Activated CD8-positive, alpha-beta T cell treated with anti-CD3 and anti-CD28 coated beads for 36 hours (primary cell): ENCODE measurements at places on chromosomes 3 and 15. TPM values are rescaled to one million over a fixed set of nuclear protein-coding genes. Genes with fewer than 3 reads are reported as not detected.

DNA sequence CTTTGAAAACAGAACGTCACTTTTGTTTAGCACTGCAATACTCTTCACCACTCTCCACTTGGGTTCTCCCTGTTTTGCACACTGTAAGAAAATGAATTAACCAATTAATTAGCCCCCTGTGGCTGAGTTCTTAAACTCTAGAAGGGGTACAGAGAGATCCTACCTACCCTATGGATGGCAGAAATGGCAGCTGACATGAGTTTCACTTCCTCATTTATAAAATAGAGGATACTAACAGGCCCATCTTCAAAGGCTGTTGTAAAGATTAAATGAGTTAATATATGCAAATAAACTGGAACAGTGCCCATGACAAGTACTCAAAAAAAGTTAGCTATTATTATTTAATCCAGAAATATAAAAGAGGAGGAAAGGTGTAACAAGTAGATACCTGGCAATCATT lies 36.9 kb downstream of the SUCLG2 start:
- no peak for DNase-seq

DNA sequence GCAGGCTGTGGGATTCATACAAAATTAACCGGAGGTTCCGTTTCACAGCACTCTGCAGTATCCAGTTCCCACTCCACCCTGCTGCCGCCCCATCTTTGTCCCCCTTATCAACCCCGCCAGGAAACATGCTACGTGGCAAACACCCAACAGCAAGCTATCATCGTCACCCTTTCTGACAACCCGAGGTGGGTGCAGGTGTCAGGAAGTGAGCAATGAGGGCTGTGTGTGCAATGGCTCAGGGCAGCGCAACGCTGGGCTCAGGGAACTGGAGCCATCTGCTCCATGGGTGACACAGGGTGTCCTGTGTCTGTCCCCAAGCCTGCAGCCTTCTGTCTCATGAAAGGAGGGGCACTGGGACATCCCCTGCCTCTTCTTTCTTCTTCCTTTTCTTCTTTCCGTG lies 60.9 kb downstream of the ATP2B2 start:
- DNase-seq, result peak; percentile 27

GRCh38 chr3:426072-426471 lies 229.5 kb downstream of the CHL1 start:
- no peak for DNase-seq

- DNase-seq, result no peak
Observed at GRCh38 chr3:22920006-22920405, 283.1 kb upstream of the UBE2E2 start.

DNA sequence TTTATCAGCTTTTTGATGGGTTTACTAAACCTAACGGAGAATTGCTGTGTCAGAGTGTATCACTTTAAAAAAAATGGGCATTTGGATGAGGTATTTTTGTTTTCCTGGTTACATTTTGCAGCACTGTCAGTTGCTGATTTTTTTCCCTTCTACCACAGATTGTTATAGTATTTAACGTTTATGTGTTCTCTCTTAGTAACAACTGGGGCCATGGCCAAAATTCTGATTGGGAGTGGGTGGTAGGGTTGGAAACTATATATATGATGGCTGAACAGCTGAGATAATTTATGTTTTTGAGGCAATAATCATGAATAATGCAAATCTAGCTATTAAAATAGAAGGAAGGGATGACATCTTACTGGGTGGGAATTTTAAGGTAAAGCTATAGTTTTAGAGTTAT lies 229.4 kb upstream of the SUCLG2 start:
- no peak for DNase-seq

DNA sequence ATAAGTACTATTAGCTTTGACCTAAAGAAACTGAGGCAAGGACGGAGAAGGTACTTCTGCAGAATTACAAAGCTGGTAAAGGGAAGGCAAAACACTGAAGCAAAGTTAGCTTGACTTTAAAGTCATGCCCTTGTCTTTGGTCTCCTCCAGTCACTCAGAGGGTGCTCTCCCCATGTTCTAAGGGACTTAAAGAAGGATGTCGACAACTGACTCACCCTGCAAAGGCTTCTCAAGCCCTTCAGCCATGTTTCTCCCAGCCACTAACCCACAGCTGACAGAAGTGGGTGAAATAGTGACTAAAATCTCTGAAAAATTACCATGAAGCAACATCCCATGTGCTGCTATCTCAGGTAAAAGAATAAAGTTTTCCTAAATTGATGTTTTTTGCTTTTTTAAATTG lies 46.4 kb downstream of the SUCLG2 start:
- DNase-seq, result no peak

DNA sequence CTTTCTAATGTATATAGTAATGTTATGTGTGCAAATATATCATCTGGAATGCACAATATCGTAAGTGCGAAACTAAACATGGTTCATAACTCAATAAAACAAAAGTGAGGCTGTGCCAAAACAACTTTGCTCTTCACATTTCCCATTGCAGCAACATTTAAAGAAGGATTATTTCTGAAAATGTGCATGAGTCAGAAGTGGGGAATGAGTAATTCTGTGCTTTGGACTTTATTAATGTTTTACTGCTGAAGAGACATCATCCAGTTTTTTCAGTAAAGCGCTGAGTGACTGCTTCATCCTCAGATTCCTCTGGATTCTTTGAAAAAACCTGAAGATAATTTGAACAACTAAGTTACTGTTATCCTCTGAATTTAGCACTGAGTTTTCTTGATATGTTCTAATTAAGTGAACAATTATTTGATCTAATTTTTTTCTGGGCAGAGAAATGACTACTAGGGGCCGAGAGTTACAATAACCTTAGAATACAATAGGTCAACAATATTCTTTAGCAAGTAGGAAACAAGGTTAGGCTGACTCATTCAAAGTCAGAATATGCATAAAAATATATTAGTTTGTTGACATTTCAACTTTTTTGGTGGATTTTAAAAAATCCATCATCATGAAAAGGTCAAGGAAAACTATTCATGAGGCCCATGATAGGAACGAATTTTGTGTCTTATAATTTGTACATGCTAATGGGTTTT lies 20.0 kb upstream of the PLCL2 start:
- no peak for DNase-seq

- DNase-seq, result no peak
Observed at GRCh38 chr3:54342676-54343075, 220.3 kb downstream of the CACNA2D3 start.

GRCh38 chr3:30502742-30503073 lies 103.7 kb upstream of the TGFBR2 start:
- no peak for DNase-seq

GRCh38 chr15:98743177-98743576 lies 94.8 kb downstream of the IGF1R start:
- DNase-seq, result no peak

GRCh38 chr3:109831403-109831802 lies 494.1 kb upstream of the DPPA4 start:
- DNase-seq, result no peak

DNA sequence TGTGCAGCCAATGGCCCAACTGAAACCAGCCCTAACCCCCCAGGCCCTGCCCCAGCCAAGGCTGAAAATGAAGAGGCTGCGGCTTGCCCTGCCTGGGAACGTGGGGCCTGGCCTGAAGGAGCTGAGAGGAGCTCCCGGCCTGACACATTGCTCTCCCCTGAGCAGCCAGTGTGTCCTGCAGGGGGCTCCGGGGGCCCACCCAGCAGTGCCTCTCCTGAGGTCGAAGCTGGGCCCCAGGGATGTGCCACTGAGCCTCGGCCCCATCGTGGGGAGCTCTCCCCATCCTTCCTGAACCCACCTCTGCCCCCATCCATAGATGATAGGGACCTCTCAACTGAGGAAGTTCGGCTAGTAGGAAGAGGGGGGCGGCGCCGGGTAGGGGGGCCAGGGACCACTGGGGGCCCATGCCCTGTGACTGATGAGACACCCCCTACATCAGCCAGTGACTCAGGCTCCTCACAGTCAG lies 11.2 kb downstream of the MAP1A start:
- no peak for DNase-seq

EPHA3 gene
- total RNA-seq, result not detected

IVD gene
- 56.9 TPM for total RNA-seq

PIF1 gene
- total RNA-seq, result 50.0 TPM

COMMD2 gene
- total RNA-seq, result 31.0 TPM

TRH gene
- not detected for total RNA-seq

CAMKV gene
- 1.8 TPM for total RNA-seq

PATL2 gene
- total RNA-seq, result 17.8 TPM

ARGFX gene
- not detected for total RNA-seq

PPP1R14D gene
- total RNA-seq, result not detected

ASB14 gene
- not detected for total RNA-seq

TMEM40 gene
- not detected for total RNA-seq

ZPLD1 gene
- not detected for total RNA-seq

EAF2 gene
- total RNA-seq, result 13.4 TPM

THAP10 gene
- total RNA-seq, result not detected
